ENCODE measurements at places on chromosomes 11 and 22.

DNA sequence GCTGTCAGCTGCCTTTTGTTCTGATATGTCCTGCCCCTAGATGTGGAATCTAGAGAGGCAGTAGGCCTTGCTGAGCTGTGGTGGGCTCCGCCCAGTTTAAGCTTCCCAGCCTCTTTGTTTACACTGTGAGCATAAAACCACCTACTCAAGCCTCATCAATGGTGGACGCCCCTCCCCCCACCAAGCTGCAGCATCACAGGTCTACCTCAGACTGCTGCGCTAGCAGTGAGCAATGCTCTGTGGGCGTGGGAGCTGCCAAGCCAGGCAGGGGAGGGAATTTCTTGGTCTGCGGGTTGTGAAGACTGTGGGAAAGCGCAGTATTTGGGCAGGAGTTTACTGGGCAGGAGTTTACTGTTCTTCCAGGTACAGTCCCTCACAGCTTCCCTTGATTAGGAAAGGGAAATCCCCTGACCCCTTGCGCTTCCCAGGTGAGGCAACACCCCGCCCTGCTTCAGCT is 98.5 kb downstream of the SMCO4 start:
- DNase-seq = peak; percentile 45

DNA sequence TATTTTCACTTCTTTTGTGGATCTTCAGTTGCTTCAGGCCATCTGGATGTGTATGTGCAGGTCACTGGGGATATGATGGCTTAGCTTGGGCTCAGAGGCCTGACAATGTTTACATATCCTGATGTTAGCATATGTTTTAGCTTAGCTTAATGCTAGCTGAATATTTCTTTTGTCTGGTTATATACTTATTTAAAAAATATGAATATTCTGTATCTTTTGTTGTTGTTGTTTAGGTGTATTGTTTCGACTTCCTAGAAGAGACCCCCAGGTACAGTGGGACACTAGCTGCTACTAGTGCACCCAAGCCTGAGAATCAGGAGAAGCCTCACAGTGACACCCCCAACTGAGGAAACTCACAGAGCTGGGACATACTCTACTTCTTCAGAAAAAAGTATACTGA is at the start of gene KDM4E:
Gene KDM4E, plus strand, starts transcription at position 301 of the 400 bp plus-strand sequence. CDS start 300 bp downstream, outside the sequence.
- no peak for DNase-seq

GRCh38 chr11:120688163-120688562 is 176.6 kb downstream of the GRIK4 start:
- DNase-seq = no peak

GRCh38 chr22:28674121-28674563 is 5.5 kb downstream of the TTC28 start:
- DNase-seq = no peak

GRCh38 chr11:82980292-82980691 is 78.8 kb downstream of the DDIAS start:
- DNase-seq = no peak

DNA sequence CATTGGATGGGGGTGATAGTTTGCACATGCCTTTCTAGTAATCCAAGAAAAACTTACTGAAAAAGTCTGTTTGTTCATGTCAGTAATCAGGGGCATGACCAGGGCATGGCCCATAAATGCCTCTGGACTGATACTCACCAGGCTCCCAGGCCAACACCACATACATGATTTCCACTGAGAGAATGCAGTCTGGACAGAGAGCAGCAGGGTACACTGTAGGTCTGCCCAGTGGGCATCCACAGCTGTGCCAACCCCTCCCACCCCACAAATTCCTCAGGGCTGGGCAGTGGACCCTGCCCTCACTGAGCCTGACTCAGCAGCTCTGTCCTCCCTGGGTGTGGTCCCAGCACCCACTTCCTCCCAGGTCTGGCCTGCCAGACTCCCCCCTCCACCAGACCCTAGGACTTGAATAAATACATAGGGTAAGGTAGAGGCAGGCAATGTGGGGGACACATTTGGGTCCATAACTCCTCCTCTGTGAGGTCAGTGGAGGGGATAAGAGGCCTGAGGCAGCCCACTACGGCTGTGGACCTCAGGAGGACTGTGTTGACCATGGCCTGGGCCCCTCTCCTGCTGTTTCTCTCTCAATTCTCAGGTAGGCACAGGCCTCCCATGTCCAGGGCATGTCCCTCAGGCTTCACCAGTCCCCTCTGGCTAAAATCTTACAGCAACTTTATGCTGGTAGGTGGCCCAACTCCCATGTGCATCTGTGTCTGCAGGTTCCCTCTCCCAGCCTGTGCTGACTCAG is 92.2 kb upstream of the TOP3B start:
- DNase-seq = no peak

DNA sequence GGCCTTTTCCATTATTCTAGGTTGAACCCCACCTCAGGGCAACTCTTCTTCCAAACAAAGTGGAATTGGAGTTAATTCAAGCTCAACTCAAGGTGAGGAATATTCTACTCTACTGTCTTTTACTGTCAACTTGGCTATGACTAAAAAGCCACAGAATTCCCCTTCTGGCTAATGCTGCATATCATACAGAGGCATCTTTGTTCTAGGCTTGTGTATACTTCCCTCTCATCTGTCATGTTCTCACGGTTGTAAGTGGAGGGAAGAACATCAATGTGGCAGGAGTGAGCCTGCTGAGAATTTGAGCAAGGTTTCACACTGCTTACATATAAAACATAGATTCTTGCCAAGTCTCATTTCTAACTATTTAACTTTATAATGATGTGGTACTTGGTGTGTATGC is 921.4 kb upstream of the CNTN5 start:
- DNase-seq = no peak

GRCh38 chr11:60310407-60310998 is 16.6 kb upstream of the MS4A6E start:
- no peak for DNase-seq

- DNase-seq = peak; percentile 88
Measured at GRCh38 chr11:71406681-71407080, 41.5 kb downstream of the DHCR7 start.

- DNase-seq = no peak
Measured at GRCh38 chr11:8056810-8057463, 24.1 kb upstream of the TUB start.
